ENCODE measurements at places on chromosomes 3 and 15.

DNA sequence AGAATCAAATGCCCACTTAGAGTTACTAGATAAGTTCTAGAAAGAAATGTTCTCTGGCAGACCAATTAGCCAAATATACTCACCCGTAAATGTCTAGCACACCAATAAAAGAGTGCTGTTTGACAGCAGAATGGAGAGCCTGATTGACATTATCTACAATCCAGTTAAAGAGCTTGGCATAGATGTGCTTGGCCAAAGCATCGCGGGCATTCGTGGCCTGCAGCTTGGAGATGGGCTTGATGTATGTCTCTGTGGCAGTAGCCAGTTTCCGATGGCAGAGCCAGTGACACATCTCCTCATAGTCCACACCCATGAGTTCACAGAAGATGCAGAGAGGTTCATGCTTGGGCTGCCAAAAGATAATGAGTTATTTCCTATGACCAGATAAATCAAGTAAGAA, 101.5 kb upstream of the MYO5C start:
- DNase-seq = no peak

- DNase-seq = no peak
These were observed 127.8 kb downstream of the EEFSEC start for GRCh38 chr3:128281056-128281455.

DNA sequence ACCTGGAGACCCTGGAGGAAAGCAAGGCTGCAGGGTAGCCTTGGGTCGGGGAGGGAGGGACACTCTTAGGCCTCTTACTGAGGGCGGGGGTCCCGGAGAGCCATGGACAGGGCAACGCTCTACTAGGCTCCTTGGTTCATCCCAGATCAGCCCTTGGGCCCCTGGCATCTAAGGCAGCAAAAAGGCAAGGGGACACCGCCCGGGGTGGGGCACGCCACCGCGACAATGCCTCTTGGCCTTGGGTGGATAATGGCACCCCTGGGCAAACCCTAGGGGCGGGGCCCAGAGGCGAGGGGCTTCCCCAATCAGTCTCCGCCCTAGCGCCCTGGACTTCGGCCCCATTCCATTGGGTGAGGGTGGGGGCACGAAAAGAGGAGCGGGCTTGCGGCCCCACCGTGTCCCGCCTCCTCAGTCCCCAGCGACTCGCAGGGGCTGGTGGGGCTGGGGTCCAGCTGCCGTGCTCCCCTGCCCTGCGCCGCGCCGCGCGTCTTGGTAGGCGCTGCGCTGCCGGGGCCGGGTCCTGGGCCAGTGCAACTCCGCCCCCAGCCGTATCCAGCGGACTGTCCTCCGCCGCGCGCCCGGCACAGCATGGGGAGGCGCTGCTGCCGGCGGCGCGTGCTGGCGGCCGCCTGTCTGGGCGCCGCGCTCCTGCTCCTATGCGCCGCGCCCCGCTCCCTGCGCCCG, at the start of gene CHST13:
TSS of gene CHST13 (plus strand) at position 411 of the 684 bp plus-strand sequence. CDS start at position 589, 178 bp downstream.
- no peak for DNase-seq

DNA sequence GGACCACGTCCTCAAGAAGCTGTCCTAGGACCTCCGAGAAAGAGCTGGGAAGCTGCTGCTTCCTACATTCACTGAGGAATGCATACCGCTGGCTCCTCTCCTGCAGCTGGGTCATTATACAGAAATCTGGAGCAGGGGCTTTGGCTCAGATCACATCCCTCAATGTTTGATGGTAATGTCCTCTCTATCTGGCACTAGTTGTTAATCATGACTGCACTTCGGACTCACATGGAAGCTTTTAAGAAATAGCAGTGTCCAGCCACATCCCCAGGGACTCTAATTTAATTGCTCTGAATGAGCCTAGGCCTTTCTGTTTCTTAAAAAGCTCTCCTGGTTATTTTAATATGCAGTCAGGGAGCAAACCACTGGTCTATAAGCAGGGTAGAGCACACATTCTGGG, 25.7 kb upstream of the MYRIP start:
- DNase-seq = no peak

DNA sequence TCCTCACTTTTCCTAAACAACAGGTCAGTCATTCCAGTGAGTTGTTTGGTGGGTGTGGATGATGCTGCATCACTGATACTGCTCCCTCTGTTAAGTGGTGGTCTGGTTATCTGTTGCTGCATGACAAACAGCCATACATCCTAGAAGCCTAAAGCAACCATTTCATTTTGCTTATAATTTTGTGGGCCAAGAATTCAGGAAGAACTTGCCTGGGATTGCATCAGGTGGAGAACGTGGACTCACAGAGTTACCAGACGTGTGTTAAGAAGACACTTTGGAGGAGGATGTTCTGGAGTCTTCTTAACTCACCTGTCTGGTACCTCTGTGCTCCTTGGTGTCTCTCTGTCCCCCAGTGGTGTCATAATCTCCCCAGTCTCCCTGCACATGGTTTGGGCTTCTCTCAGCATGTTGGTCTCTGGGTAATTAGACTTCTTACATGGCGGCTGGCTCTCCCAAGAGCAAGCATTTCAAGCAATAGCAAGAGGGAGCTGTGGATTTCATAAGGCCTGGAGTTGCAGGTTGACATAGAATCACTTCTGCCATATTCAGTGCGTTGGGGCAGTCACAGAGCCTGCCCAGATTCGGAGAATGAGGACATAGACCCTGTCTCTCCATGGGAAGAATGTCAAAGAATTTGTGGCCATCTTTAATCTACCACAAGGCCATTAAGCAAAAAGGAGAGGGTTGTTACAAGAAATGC, 20.1 kb downstream of the USP3 start:
- DNase-seq = no peak

- no peak for DNase-seq
These were observed 82.3 kb downstream of the TNIK start for GRCh38 chr3:171377859-171378258.

GRCh38 chr3:101962055-101962454, 112.7 kb downstream of the NFKBIZ start:
- DNase-seq = no peak

DNA sequence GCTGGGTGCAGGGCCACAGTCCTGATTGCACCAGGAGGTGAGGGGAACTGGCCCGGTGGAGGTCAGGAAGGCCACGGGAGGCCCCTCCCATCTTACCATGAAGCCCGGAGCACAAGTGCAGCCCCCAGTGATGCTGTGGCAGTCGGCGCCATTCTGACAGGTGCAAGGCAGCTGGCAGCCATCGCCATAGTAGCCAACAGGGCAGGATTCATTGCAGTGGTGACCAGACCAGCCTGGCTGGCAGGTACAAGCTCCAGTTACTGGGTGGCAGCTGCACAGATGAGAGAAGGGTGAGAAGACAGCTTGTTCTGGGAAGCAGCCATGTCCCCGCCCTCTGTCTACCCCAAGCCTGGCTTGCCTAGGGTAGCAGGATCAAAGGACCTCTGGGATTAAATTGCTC, 88.2 kb downstream of the RAB11A start:
- DNase-seq = no peak

- no peak for DNase-seq
These were observed 221.4 kb upstream of the NANOGP8 start for GRCh38 chr15:35306361-35306981.

- no peak for DNase-seq
These were observed 271.7 kb upstream of the TOPAZ1 start for GRCh38 chr3:43969944-43970343.

DNA sequence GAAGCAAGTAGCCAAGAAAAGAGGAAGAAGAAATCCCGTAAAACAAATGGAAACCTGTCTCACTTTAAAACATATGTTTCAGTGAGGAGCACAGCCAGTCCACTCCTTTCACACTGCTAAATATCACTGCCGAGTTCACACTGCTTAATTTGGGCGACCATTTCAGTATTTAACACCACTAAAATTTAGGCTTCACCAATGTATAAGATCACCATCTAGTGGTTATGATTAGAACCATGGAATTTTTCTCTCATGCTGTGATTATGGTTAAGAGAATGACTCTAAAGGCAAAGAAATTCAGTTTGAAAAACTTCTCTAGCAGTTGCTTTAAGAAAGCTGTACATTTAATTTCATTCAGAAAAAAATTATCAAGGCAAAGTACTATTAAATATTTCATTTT, 16.6 kb downstream of the SLC4A7 start:
- DNase-seq = no peak

GRCh38 chr3:22377421-22377820, 626.4 kb upstream of the ZNF385D start:
- no peak for DNase-seq

DNA sequence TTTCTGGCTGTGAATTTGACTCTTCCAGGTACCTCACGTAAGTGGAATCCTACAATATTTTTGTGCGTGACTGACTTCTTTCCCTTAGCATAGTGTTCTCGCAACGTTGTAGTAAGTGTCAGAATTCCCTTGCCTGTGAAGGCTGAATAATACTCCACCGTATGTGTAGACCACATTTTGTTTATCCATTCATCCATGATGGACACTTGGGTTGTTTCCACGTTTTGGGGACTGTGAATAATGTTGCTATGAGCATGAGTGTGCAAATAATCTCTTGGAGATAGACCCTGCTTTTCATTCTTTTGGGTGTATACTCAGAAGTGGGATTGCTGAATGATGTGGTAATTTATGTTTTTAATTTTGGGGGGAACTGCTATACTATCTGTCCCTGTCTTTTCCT, 82.2 kb downstream of the APBA2 start:
- no peak for DNase-seq

- DNase-seq = no peak
These were observed 49.5 kb downstream of the CMC1 start for GRCh38 chr3:28290863-28291300.

DNA sequence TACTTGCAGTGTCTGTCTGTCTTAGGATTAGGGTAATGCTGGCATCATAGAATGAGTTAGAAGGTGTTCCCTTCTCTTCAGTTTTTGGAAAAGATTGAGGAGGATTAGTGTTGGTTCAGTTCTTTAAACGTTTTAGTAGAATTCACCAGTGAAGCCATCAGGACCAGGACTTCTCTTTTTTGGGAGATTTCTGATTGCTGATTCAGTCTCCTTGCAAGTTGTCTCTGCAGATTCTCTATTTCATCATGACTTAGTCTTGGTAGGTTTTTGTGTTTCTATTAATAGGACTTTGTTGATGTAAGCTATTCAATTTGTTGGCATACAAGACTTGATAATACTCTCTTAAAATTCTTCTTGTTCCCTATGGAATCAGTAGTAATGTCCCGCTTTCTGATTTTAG, 48.9 kb downstream of the STT3B start:
- DNase-seq = no peak

DNA sequence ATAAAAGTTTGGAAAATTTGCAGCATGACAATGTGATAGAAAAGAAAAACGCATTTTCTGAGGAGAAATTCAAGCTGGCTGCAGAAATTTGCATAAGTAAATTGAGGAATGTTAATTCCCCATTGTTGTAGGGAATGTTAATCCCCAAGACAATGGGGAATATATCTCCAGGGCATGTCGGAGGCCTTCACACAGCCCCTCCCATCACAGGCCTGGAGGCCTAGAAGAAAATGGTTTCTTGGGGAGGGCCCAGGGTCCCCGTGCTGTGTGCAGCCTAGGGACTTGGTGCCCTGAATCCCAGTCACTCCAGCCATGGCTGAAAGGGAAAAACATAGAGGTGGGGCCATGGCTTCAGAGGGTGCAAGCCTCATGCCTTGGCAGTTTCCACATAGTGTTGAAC, 101.1 kb downstream of the BOC start:
- no peak for DNase-seq

DNA sequence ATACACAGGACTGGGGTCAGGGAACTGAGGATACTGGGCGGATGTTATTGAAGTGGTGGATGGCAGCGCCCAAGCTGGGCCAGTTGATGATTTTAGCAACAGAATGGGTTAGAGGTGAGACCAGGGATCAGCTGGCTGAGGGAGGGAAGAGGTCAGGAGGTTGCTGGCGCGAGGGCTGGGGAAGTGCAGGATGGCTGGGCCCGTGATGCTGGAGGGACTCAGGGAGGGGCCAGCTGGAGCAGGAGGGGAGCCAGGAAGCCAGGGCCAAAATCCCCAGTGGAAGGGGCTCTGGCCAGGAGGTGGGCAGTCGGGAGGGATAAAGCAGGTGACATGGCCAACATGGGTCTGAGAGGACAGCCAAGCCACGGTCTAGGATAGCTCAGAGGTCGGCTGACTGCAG, 178.0 kb downstream of the NSMCE3 start:
- DNase-seq = no peak
